Thymus (tissue), 14 donors: ENCODE measurements at places on chromosomes 1 and 21. TPM values are rescaled to one million over a fixed set of nuclear protein-coding genes. Genes with fewer than 3 reads are reported as not detected.

Gene CYB5RL
- 2.6 TPM for total RNA-seq

Gene BNIPL
- total RNA-seq, result 0.52 TPM

Gene OR2M3
- total RNA-seq, result not detected

Gene LAX1
- total RNA-seq, result 12.5 TPM

Gene RYR2
- 0.38 TPM for total RNA-seq

Gene CRABP2
- 20.7 TPM for total RNA-seq

Gene RCAN1
- 37.9 TPM for total RNA-seq

Gene LAPTM5
- total RNA-seq, result 88.6 TPM

Gene RNU11
- total RNA-seq, result not detected

Gene NUP210L
- 0.14 TPM for total RNA-seq

Gene AMY1B
- total RNA-seq, result 0.14 TPM

Gene PPM1J
- total RNA-seq, result 1.7 TPM

Gene PRAMEF20
- total RNA-seq, result 0.05 TPM

Gene GABRD
- 0.14 TPM for total RNA-seq

Gene MARK1
- 1.9 TPM for total RNA-seq

Gene PTGER3
- 0.57 TPM for total RNA-seq

Gene RNU1-4
- 17,380 TPM for total RNA-seq

Gene ATF6
- total RNA-seq, result 12.7 TPM
